Stimulated activated CD4-positive, alpha-beta T cell treated with anti-CD3 and anti-CD28 coated beads, TNF-alpha, amount 100 ng/mL, for 4 hours (primary cell): ENCODE measurements at places on chromosomes 3 and 15.

- DNase-seq: no peak
Measured at GRCh38 chr3:134922101-134922500, 127.0 kb downstream of the EPHB1 start.

DNA sequence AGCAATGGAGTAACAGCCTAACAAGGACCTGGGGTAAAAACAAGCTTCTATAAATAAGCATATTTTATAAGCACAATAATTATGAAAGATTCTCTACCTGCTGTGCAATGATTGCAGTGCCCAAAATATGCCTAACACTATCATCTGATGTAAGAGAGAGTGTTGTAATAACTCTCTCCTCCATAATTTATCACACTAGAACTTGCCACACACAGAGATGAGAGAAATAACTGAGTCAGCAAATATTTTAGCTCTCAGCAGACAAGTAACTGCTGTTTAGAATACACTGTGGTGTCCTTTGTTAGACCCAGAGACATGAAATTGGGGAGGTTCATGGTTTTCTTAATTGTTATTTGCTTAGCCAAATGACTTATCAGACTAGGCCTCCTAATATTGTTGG lies 105.3 kb upstream of the ACP3 start:
- no peak for DNase-seq

GRCh38 chr3:184395320-184395660 lies 15.4 kb downstream of the CHRD start:
- no peak for DNase-seq

DNA sequence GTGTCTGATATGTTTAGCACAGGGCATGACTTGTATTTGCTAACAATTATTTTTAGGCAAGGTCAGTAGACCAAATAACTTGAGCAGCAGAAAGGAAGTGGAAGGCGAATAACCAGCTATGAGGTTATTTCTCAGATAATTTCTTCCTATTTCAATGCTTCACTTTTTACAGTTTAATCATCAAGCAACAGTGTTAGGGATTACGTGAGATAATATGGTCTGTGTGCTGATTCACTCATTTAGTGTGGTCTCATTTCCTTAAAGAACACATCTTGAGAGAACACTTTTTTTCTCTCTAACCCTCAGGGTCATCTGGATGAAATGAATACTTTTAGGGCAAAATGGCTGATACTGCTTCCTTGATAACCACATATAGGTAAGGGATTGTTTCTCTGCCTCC lies 126.0 kb upstream of the CCNL1 start:
- DNase-seq: no peak

DNA sequence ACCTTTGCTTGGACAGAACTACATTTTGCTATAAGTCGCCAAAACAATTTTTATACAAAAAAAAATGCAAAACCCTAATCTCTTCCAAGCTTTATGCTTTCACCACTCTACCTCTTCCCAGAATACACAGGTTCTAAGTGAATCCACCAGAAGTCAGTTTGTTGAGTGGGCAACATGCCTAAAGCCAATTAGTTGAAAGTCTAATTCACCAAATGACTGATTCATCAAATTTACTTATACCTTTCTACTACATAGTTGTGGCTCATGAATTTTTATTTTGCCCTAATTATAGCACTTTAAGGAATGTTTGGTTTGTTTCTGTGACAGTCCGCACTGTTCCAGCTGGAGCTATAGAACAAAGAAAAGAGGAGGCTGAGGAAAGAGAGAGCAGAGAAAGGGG lies 265.9 kb upstream of the TGFBR2 start:
- DNase-seq: no peak
